ENCODE measurements at places on chromosomes 5 and 9.

DNA sequence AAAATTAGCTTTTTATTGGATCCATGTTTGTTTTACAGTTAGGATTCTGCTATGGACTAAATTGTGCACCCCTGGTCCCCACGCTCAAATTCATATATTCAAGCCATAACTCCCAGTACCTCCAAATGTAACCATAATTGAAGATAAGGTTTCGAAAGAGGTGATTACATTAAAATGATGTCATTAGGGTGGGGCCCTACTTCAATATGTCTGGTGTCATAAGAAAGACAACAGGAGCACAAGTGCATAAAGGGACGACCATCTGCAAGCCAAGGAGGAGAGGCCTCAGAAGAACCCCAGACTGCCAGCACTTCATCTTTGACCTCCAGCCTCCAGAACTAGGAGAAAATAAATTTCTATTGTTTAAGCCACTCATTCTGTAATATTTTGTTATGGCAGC, 7.4 kb upstream of the HNRNPA0 start:
- no peak for DNase-seq

DNA sequence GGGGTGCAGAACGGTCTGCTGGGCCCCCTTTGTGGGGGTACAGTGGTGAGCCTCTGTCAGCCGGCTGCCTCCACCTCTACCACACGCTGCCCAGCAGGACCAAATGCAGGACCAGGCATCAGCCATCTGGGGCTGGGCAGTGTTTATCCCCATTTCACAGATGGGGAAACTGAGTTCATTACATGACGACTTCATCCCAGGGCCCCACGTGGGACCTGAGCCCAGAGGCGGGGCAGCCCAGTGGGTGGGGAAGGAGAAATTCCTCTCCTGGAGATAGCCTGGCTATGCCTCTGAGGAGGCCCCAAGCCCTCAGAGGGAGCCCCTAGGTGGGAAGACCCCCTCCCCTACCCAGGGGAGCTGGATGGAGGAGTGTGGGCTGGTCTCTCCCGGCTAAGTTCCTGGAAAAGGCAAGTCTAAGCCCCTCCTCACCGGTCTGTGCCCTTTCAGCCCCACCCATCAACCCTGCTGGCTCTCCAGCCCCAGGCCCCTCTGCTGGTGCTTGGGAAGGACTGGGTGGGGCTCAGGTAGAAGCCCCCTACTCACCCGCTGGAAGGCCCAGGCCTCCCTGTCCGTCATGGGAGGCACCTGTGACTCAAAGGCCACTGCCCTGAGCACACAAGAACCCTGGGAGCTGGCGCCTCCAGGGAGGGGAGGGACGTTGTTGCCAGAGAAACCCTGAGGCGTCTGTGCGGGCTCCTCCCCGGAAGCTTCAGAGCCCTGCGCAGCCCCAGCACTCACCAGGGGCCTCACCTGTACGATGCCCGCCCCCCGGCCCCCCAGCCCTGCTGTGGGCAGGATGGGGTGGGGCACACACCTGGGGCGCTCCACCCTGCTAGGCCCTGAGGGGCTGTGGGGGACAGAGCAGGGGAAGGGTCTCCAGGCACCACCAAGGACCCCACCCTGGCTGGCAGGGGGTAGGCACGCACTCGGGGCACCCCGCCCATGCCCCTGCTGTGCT, 7.4 kb upstream of the CCDC187 start:
- no peak for DNase-seq

- DNase-seq, result peak; percentile 91
Measured at GRCh38 chr9:27154908-27155307, 45.9 kb downstream of the TEK start.

GRCh38 chr5:59533730-59534108, 359.8 kb downstream of the PDE4D start:
- no peak for DNase-seq

DNA sequence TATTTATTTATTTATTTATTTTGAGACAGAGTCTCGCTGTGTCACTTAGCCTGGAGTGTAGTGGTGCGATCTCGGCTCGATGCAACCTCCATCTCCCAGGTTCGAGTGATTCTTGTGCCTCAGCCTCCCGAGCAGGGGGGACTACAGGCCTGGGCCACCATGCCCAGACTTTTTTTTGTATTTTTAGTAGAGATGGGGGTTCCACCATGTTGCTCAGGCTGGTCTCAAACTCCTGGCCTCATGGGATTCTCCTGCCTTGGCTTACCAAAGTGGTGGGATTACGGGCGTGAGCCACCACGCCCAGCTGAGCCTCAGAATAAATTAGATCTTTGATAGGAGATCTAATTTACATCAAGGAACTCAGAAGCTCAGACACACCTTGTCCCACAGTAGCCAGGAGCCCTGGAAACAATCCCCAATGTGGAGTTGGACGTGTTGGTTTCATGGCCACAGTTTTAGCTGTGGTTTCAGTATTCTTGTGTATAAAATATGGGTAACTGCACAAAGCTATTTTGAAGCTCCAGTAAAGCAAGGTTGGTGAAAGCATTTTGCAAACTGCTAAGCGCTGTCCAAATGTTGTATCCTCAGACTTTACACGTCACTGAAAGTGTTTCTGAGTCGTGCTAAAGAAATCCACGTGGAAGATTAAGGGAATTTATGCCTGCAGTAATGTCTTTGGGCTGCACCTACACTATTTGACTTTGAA, 3.0 kb upstream of the HNRNPAB start:
- no peak for DNase-seq

DNA sequence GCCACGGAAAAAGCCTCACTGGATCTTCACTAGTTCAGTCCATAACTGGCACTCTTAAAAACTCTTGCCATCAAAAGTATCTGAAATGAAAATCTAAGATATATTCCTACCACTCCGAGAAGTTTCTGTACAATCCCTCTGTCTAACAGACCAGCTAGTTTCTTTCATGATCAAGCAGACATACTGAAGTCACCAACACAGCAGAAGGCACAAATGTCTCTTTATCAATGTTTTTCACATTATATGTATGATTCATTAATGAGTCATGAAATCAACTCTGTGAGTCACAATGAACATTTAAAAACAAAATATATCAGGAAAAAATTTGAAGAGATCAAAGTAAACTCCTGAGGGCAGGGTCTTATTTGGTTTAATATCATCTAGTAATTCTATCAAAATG, 50.8 kb downstream of the F2R start:
- peak; percentile 50 for DNase-seq

GRCh38 chr9:99181206-99181605, 40.5 kb downstream of the ALG2 start:
- no peak for DNase-seq

DNA sequence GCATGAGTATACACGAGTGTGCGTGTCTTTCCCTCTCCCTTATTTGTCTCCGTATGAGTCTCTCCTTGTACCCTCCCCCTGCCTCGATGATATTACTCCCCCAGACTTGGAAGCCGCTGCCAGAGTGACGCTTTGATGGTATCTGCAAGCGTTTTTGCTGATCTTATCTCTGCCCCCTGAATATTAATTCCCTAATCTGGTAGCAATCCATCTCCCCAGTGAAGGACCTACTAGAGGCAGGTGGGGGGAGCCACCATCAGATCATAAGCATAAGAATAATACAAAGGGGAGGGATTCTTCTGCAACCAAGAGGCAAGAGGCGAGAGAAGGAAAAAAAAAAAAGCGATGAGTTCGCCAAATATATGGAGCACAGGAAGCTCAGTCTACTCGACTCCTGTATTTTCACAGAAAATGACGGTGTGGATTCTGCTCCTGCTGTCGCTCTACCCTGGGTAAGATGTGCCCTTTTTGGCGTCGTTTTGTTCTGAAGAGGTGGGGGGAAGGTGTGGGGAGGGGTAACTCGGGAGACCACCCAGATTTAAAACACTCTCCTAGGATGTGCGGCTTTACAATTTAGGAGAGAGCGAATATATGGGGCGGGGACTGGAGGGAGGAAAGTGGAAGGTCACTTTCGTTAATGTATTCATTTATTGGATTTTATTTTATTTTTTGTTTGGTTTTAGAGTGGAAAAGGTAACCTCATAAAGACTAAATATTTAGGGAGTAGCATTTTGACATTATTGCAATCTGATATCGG, at the start of gene GABRG2:
Gene GABRG2, plus strand, starts transcription at position 119 of the 757 bp plus-strand sequence. Its CDS starts 227 bp downstream, at position 346.
- DNase-seq, result no peak

- no peak for DNase-seq
Measured at GRCh38 chr5:60829490-60830266, 14.4 kb downstream of the ELOVL7 start.

DNA sequence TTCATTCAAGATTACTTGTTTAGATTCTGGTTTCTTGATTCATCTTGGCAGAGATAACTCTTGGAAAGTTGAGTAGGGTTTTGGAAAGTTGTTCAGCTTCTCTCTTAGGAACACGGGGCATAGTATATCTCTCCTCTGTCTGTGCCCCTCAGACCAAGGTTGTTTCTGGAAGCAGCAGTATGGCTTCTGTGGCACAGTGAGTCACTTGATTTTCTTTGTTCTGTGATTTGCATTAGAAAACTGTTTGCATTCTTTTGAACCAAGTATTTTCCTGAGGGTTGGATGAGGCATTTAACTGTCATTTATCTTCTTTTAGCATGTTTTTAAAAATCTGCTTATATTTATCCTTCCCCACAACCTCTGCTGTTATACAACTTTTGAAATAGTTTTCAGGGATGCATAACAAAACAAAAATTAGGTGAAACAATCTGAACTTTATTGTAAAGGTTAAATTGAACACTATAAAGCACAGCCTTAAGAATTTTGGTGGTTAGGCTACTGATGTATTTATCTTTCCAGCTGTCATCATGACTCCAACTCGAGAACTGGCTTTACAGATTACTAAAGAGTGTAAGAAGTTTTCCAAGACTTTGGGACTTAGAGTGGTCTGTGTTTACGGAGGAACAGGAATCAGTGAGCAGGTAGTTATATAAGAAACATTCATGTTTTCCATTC, 26.5 kb downstream of the DDX46 start:
- peak; percentile 46 for DNase-seq

GRCh38 chr9:121082075-121082474, 7.3 kb downstream of the CNTRL start:
- DNase-seq, result no peak

DNA sequence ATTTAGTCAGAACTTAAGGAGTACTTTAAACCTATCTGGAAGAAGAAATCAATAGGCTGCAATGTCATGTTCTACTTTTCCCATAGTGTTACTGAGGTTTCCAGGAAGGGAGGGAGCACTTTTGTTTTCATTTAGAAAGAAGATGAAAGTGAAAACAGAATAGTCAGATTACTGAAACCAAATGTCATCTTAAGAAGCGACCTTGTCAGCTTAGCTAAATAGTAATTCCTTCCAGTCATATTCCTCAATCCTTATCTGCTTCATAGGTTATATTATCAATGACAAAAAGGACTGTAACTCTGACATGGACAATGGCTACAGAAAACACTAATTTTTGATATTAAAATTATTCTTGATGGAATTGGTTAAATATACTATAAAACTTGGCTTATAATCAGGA, 27.7 kb downstream of the SAR1B start:
- DNase-seq, result no peak

DNA sequence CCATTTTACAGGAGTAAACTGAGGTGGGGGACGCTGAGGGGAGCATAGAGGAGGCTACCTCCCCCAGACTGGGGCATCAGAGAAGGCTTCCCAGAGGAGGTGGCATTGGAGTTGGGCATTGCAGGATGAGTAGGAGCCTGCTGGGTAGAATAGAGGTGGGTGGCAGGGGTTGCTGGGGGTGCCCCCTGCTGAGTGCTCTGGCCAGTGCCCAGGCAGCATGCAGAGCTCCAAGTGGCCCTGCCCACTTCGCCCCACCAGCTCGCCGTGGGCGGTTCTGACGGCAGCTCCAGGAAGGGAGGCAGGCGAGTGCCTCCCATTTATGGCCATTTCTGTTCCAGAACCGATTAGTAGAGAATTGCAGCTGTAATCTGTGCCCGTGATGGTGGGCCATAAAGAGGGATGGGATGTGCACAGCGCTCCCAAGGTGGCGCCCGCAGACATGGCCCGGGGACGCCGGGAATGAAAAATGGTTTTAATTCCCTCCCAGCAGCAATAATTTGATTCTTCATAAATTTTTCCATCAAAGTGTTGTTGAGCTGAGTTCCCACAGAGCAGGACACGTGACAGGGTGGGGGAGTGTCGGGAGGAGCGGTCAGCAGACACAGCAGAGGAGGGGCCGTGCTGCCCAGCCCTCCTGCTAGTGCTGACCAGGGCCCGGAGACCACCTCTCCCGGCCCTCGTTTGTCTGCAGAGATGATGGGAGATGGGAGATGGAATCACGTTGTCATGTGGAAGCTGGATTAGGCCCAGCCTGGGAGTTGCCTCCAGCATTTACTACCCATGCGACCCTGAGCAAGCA, 75.5 kb downstream of the LMX1B start:
- no peak for DNase-seq

GRCh38 chr5:81601919-81602318, 149.0 kb downstream of the SSBP2 start:
- peak; percentile 10 for DNase-seq

GRCh38 chr9:130242270-130243014, 23.1 kb upstream of the HMCN2 start:
- no peak for DNase-seq

- DNase-seq, result no peak
Measured at GRCh38 chr5:76404223-76405211, 1.4 kb downstream of the IQGAP2 start.

DNA sequence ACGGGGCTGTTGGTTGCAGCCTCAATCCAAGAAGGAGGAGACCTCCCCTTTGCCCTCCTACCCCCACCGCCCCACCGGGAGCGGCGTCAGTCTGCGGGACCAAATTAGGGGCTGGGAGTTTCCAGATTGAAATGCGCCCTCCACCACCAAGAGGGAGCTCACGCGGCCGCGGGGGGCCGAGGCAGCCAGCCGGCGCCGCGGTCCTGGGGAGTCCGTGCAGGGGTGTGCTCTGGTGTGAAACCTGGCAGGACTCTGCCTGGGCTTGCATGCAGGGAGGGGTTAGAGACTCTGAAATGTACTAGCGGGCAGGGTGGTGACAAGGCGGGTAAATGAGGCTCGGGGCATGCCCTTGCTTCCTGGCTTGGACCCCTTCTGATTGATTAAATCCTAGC, 989 bp upstream of the FBN2 start:
- peak; percentile 50 for DNase-seq

- DNase-seq, result peak; percentile 52
Measured at GRCh38 chr5:146878476-146879172, at the start of gene PPP2R2B. PPP2R2B (minus strand) TSS chr5:146878757.

GRCh38 chr5:135329913-135330797, 68.9 kb downstream of the MACROH2A1 start:
- DNase-seq, result no peak

DNA sequence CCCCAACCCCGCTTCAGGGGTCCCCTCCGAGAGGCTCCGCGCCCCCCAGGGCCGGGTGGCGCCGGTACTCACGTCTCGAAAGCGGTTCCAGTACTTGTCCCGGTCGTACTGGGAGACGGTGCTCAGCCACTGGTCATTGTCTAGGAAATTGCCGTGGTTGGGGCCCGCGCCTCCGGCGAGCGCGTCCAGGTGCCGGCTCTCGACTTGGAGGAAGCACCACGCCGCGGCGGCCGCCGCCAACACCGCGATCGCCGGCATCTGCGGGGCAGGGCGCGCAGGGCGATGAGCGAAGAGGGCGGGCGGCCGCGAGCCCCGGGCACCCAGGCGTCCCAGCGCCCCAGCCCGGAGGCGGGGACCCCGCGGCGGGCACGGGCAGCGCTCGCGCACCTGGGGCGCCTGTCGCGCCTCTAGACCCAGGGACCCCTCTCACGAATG, 808 bp downstream of the SPOCK1 start:
- no peak for DNase-seq

Data from LHCN-M2 (cell line).